Melanocyte of skin (primary cell): ENCODE measurements at places on chromosomes 12 and 14. TPM values are rescaled to one million over a fixed set of nuclear protein-coding genes. Genes with fewer than 3 reads are reported as not detected.

The LPAR5 gene
- under 0.01 TPM in 1 of 2 replicates, not detected in the other for total RNA-seq

The FAR2 gene
- total RNA-seq: 21.0 and 21.4 TPM in 2 replicates

The TGM1 gene
- total RNA-seq: 0.31 TPM in 1 of 2 replicates, not detected in the other

The ACVRL1 gene
- 1.00 and 1.2 TPM in 2 replicates for total RNA-seq

The CDCA4 gene
- 36.7 and 44.6 TPM in 2 replicates for total RNA-seq

The FBLN5 gene
- total RNA-seq: 7.2 and 8.7 TPM in 2 replicates

The PMCH gene
- total RNA-seq: 0.34 TPM in 1 of 2 replicates, not detected in the other

The FBRSL1 gene
- 5.0 and 5.6 TPM in 2 replicates for total RNA-seq

The TEX22 gene
- total RNA-seq: 0.31 TPM in 1 of 2 replicates, not detected in the other

The PROX2 gene
- total RNA-seq: not detected in 2 replicates

The HOXC9 gene
- total RNA-seq: 5.7 and 6.6 TPM in 2 replicates

The CYP46A1 gene
- 0.15 and 0.33 TPM in 2 replicates for total RNA-seq

The ESRRB gene
- total RNA-seq: not detected in 2 replicates

The SSPN gene
- 2.0 and 4.2 TPM in 2 replicates for total RNA-seq
